ENCODE measurements at places on chromosomes 3 and 15.
A peak's percentile ranks its signal among the peaks of the same experiment; 100 is the strongest.

- no peaks in the 10 kb centered on the region for H3K4me1 ChIP-seq
- no peak overlapping the region for H3K4me3 ChIP-seq
- no peak for DNase-seq
- H3K27ac ChIP-seq = no peak overlapping the region
Observed at GRCh38 chr3:29240248-29240647, 40.6 kb upstream of the RBMS3 start.

- no peak for DNase-seq
- no peaks in the 10 kb centered on the region for H3K36me3 ChIP-seq
- peaks cover under 1% of the 10 kb centered on the region for H3K4me1 ChIP-seq
- no peak overlapping the region for H3K4me3 ChIP-seq
Observed at GRCh38 chr15:90306560-90306959, 41.1 kb downstream of the NGRN start.

- DNase-seq = no peak
- no peaks in the 10 kb centered on the region for H3K27me3 ChIP-seq
- H3K4me1 ChIP-seq = no peaks in the 10 kb centered on the region
- no peak overlapping the region for H3K27ac ChIP-seq
Observed at GRCh38 chr15:43900996-43901395, 74.2 kb downstream of the WDR76 start.

DNA sequence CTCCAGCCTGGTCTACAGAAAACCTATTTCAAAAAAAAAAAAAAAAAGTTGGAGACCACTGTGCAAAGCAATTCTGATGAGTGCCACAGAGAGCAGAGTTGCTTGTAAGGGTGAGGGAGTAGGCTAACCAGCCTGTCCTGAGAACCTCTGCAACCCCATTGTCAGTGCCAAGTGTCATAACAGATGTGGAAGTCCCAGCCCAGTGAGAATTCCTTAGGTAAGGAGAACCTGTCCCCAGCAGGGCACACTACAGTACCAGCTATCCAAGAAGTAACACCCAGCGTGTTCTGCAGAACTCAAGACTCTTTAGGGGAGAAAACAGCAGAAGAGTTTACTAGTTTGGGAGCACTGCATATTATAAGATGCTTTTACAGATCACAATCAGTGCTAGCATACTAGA, 156.3 kb downstream of the LIPC start:
- H3K4me3 ChIP-seq = no peak overlapping the region
- H3K27ac ChIP-seq = no peak overlapping the region
- no peaks in the 10 kb centered on the region for H3K27me3 ChIP-seq
- H3K36me3 ChIP-seq = no peaks in the 10 kb centered on the region

DNA sequence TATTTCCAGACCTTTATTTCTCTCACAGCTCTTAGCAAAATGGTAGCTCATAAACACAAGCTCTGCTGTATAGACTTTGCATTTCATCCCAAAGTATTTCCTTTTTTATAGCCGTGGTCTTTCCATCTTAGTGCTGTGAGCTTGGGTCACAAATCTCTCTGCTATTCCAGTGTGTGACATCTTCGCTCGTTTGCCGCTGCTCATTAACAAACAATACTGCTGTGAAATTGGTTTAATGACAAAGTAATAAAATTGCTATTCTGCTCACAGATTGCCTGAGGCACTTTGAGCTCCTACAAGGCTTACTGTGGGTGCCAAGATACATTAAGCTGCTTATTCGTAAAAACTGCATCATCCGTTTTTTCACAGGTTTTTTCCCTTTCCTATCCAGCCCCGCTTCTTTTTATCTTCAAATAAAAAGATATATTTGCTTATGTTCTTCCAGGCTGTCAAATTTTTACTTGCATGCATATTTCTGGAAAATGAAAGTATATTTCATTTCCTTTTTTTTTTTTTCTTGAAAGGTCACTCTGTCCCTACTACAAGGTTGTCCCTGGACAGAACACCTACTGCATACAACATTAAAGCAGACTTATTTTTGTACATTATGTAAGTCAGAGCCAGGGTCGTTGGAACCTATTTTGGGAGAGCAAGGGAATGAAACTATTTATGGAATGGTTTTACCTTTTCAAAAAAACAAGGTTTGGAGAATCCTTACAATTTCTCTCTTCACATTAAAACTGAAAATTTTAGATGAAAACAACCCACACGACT, 174.5 kb downstream of the MEIS2 start:
- H3K27me3 ChIP-seq = no peaks in the 10 kb centered on the region
- H3K27ac ChIP-seq = no peak overlapping the region
- no peak for DNase-seq

DNA sequence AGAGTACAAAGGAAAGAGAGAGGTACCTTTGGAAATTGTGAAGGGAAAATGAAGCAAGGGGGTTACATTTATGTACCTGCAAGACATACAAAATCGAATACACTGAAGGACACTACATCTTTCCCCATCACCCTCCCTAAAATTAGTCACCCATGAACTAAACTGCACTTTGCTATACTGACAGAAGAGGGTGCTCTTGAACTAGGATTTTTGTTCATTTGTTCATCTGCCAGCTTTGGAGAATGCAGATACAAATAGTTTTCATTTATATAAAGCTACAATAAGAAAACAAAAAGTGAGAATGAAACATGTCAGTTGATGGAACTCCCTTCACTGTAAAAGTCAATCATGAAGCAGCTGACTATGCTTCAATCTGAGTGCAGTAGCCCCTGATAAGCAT, 55.7 kb downstream of the PCCB start:
- H3K4me1 ChIP-seq = no peaks in the 10 kb centered on the region
- no peak for DNase-seq
- no peaks in the 10 kb centered on the region for H3K27me3 ChIP-seq
- no peak overlapping the region for H3K27ac ChIP-seq
- no peak overlapping the region for H3K4me3 ChIP-seq

DNA sequence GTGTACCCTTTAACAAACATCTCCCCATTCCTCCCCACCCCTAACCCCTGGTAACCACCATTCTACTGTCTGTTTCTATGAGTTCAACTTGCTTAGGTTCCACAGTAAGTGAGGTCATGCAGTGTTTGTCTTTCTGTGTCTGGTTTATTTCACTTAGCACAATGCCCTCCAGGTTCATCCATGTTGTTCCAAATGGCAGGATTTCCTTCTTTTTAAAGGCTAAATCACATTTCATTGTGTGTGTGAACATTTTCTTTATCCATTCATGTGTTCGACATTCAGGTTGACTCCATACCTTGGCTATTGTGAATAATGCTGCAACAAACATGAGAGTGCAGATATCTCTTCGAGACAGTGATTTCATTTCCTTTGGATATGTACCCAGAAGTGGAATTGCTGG, 62.7 kb downstream of the TJP1 start:
- no peak overlapping the region for H3K4me3 ChIP-seq
- H3K36me3 ChIP-seq = no peaks in the 10 kb centered on the region
- DNase-seq = no peak
- peaks cover 22% of the 10 kb centered on the region for H3K27me3 ChIP-seq
- H3K27ac ChIP-seq = no peak overlapping the region
- H3K4me1 ChIP-seq = no peaks in the 10 kb centered on the region

DNA sequence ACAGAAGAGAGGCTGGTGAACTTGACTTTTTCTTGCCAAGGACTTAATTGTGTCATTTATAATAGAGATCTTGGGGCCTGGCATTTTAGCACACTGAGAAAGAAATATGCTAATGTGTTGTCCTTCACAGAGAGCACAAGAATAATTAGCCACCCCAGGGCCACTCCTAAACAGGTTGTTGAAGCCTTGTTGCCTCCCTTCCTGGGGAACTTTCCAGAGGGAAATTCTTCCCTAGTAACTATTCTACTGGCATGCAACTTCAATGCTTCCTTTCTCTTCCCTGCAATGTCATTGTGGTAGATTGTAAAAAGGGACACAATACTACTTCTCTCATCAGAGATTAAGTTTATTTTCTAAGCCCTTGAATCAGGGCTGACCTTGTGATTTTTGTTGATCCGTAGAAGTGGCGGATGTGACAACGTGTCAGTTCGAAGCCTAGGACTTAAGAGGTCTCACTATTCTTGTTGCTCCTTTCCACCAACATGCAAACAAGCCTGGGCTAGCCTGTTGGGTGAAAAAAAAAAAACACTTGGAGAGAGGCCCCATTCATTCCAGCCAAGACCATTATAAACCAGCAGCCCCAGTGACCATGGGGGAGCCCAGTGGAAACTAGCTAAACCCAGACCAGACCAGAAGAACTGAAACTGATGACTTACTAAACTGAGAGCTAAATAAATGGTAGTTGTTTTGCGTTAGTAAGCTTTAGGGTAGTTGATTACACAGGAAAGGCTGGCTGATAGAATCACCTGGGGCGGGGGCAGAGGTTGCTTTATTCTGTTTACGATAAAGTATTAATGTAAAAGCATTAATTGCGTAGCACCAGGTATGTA, 287.2 kb downstream of the SHQ1 start:
- H3K27ac ChIP-seq = no peak overlapping the region
- DNase-seq = no peak
- H3K4me3 ChIP-seq = no peak overlapping the region
- no peaks in the 10 kb centered on the region for H3K36me3 ChIP-seq

- H3K27ac ChIP-seq = peak overlapping the region; percentile 28
- DNase-seq = no peak
- H3K27me3 ChIP-seq = no peaks in the 10 kb centered on the region
- peaks cover 21% of the 10 kb centered on the region for H3K4me1 ChIP-seq
- H3K36me3 ChIP-seq = peaks cover 22% of the 10 kb centered on the region
Observed at GRCh38 chr3:56720849-56721248, 37.8 kb upstream of the TASOR start.

DNA sequence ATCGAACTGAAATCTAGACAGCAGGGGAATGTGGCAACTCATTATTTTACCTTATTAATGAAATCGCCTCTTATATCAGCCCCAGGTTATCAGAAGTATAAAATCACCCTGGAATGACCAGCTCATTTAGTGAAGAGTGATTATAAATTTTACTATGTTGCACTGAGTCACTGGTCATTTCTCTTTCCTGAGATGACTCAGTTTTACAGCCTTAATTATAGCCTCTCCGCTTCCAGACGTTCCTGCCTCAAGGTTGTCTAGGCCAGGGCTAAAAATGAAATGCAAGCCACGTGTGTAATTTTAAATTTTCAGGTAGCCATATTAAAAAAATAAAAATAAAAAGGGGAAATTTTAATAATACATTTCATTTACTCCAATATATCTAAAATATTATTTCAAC, 33.3 kb downstream of the DET1 start:
- DNase-seq = no peak
- H3K36me3 ChIP-seq = peaks cover 30% of the 10 kb centered on the region

DNA sequence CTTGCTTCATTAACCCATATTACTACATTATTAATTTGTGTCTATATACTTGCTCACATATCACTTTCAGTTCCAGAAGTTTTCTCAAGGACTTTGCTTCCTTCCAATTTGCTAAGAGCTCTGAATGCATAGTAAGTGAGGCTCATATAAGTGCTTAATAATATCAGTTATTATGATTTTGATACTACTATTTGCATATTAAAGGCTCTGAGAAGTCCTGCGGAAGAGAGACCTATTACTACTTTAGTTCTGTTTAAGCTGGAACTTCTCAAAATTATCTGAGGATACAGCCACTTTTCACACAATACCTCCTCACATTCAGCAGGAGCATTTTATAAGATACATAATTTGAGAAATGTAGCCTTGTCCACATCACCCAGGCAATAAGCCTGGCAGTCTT, 81.6 kb downstream of the GJD2 start:
- H3K27me3 ChIP-seq = peaks cover 8% of the 10 kb centered on the region
- H3K27ac ChIP-seq = no peak overlapping the region
- no peak for DNase-seq
- H3K4me3 ChIP-seq = no peak overlapping the region
- H3K4me1 ChIP-seq = no peaks in the 10 kb centered on the region

All from DND-41 (cell line).